Upper lobe of left lung (tissue), 6 donors: ENCODE measurements at places on chromosomes 4 and X. TPM values are rescaled to one million over a fixed set of nuclear protein-coding genes. Genes with fewer than 3 reads are reported as not detected.

GRCh38 chr4:175443547-175443946 lies 368.5 kb downstream of the GPM6A start:
- H3K36me3 ChIP-seq = no peaks in the 10 kb centered on the region
- no peaks in the 10 kb centered on the region for H3K27me3 ChIP-seq
- H3K4me3 ChIP-seq = no peak overlapping the region

- no peak overlapping the region for H3K27ac ChIP-seq
- no peak overlapping the region for H3K4me3 ChIP-seq
- H3K27me3 ChIP-seq = no peaks in the 10 kb centered on the region
- DNase-seq = no peak
- H3K4me1 ChIP-seq = no peaks in the 10 kb centered on the region
- H3K36me3 ChIP-seq = no peaks in the 10 kb centered on the region
These were observed 573.6 kb downstream of the INPP4B start for GRCh38 chr4:142272452-142272851.

Gene SUPT20HL1
- not detected for total RNA-seq

Gene IQSEC2
- total RNA-seq = 45.1 TPM

Gene S100G
- not detected for total RNA-seq

Gene PPP4R3C
- not detected for total RNA-seq
